Heart right ventricle (tissue), 16 donors: ENCODE measurements at places on chromosomes 1 and 21. TPM values are rescaled to one million over a fixed set of nuclear protein-coding genes. Genes with fewer than 3 reads are reported as not detected.

Gene GBP5
- total RNA-seq: 0.54 TPM

Gene CLCA1
- not detected for total RNA-seq

Gene TGFB2
- 13.1 TPM for total RNA-seq

Gene TIE1
- 29.6 TPM for total RNA-seq

Gene RSBN1
- total RNA-seq: 11.6 TPM

Gene GJA9
- not detected for total RNA-seq
